ENCODE measurements at places on chromosomes 16 and 17. TPM values are rescaled to one million over a fixed set of nuclear protein-coding genes. Genes with fewer than 3 reads are reported as not detected.

GRCh38 chr17:31533546-31534155 is 142.2 kb downstream of the RAB11FIP4 start:
- H3K36me3 ChIP-seq = no peaks in the 10 kb centered on the region
- DNase-seq = peak; percentile 54
- no peak overlapping the region for H3K4me3 ChIP-seq

Gene TAC4
- not detected for total RNA-seq

DNA sequence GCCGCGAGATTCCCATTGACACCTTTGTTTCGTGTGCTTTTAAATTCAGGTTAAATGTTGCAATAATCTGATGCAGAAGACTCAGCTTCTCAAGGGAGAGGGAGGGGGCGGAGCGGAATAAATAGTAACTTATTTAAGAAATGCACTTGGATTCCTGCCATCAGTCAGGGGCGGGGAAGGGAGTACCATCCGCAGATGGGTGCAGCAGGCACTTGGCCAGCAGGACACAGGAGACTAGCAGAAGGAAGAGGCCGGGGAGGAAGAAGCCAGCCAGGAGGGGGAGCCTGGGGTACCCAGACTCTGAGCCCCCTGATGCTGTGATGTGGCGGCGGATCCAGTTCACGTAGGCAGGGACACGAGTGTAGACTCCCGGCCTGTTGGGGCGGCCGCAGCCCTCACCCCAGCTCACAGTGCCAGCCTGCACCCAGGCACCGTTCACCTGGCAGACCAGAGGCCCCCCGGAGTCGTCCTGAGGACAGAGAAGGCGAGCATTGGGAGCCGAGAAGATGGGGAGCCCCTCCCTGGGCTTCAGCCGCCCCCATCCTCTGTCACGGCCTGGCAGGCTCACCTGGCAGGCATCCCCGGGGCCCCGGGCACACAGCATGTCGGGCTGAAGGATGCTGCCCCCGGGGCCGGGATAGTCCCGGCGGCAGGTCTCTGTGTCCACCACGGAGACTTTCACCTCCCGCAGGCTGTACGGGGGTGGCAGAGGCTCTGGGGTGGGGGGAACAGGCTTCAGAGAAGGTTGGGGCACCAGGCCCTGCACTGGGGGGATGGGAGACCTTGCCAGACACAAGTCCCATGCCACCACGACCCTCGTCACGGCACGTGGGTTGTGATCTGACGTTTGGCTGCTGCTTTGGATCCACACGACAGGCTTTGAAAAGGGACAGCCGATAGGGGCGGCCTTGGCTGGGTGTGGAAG is 3.2 kb downstream of the TPSG1 start:
- no peak overlapping the region for H3K27ac ChIP-seq
- no peaks in the 10 kb centered on the region for H3K36me3 ChIP-seq
- no peaks in the 10 kb centered on the region for H3K27me3 ChIP-seq
- peak; percentile 72 for DNase-seq
- H3K4me1 ChIP-seq = peaks cover 3% of the 10 kb centered on the region

- DNase-seq = no peak
- H3K27ac ChIP-seq = no peak overlapping the region
- no peak overlapping the region for H3K4me3 ChIP-seq
- no peaks in the 10 kb centered on the region for H3K27me3 ChIP-seq
- H3K4me1 ChIP-seq = no peaks in the 10 kb centered on the region
Observed at GRCh38 chr16:63363738-63364137, 1327.5 kb upstream of the CDH8 start.
